ENCODE measurements at places on chromosomes 12 and 14.

DNA sequence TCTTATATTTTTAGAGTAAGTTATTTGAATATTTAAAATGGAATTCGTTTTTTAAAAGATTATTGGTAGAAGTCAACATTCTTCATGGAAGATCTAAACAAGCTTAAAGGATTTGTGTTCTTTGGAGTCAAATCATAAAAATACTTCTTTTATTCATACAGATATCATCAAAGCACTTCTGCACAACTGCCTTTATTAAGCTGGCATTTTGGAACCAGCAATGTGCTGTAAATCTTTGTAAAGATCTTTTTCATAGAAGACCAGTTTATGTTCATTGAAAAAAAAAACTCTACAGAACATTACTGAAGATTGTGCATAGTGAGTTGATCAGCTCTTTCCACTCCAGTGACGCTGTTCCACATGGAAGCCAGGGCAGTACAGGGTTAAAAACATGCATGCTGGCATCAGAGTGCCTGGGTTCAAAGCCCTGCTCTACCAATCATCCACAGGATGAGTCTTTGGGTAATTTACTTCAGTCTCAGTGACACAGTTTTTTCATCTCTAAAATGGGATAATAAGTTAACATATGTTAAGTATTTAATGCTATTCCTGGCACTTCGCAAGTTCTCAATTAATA lies 109.6 kb upstream of the SLC38A4 start:
- DNase-seq: no peak

DNA sequence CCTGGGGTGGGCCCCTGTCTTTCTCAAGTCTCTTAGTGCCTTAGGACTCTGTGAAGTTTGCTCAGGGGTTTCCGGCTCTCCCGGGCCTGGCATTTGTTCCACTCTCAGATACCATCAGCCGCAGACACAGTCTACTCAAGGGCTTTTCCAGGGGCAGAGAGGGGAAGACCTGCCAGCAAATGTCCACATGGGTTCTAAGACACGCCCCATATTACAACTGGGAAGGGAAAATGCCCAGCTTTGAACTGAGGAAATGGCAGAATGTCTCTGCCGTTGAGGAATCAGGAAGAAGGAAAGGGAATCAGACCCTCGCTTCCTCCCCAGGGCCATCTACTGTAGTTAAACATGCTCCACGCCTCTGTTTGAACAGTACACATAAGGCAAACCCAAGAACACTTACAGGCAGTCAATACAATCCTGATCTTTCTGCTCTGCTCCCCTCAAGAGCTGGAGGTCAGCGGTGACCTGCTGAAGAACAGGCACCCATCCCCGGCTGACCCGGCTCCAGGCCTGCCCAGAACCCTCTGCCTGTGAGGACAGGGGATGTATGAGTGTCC lies 7.9 kb downstream of the CCDC85C start:
- no peak for DNase-seq

DNA sequence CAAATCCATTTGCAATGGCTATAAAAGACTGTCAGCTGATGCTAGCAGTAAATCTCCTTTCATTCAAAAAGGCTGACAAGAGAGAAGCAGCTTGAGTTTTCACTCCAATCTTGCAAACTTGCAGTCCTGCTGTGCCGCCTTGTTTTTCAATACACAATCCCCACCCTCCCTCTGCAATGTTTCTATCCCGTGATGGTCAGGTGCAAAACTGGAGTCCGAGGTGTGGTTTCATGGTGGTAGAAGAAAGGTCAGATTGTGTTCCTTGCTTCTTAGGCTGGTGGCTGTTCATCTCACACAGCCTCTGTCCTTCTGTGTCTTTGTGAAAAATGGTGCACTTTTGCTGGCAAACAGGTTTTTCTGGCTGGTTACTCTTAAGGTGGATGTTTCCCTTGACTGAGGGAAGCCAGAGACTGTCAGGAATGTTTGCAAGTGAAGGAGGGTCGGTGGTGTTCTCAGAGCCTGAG lies 27.7 kb upstream of the TBX3 start:
- DNase-seq: no peak

DNA sequence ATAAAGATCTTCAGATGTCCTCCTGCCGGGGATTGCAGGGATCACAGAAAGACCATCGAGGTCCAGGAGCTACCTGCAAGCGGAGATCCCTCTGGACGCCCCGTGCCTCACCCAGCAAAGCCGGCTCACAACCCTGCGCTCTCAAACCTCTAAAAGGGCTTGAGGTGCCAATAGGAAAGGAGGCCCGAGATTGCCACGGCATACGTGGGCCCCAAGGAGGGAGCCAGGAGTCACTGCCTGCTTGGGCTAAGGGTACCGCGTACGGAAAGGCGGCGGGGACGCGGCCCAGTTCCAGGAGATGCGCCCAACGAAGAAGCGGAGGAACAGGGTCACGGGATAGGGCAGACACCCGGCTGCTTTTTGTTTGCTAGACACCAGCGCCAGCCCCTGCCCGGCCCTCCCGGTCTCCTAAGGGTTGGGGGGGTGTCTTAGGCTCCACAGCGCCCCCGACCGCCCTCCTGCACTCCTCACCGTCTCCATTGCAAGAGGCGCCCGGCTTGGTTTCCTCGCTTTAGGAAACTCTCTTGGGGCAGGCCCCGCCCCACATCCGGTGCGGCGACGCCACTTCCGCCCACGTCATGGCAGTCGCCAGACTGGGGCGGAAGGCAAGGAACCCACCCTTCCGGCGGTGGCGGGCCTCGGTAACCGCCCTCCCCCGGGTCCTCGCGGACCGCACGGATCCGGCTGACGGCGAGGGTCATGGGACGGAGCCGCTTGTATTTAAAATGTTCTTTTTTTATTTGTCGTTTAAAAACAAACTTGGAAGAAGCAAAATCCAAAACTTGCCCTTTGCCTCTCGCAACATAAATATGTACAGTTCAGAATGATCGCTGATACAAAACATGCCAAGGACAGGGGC lies at the start of gene PRKAG1:
Gene PRKAG1 (minus strand): TSS at position 516 of the 859 bp plus-strand sequence. CDS start 36 bp downstream, at position 480.
- peak; percentile 89 for DNase-seq

GRCh38 chr12:115451780-115452736 lies 768.1 kb upstream of the TBX3 start:
- DNase-seq: no peak

DNA sequence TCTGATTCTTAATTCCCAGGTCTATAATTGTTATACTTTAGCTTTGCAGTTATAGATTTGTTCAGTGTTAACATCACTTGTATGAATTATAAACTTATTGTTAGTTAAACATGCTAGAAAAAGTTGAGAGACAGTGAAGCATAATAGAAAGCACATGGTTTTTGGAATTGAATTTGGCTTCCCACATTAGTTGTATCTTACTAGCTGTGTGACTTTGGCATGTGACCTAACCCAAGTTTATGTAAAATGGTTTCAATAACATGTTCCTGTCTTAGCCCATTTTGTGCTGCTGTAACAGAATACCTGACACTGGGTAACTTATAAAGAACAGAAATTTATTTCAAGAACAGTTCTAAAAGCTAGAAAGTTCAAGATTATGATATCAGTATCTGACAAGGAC lies 146.3 kb downstream of the PDE3A start:
- no peak for DNase-seq

DNA sequence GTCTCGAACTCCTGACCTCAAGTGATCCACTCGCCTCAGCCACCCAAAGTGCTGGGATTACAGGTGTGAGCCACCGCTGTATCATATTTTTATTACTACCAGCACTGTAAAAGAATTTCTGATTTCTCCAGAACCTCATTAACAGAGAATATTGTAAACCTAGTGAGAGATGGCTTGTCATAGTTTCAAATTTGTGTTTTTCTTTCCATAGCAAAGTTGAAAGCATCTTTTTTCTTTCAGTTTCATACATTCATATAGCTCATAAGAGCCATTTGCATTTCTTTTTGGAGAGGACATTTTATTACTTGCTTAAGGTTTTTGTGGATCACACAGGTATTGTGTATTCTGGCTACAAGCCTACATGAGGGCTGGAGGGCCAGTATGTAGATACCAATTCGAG lies 58.0 kb downstream of the MIS18BP1 start:
- DNase-seq: no peak

DNA sequence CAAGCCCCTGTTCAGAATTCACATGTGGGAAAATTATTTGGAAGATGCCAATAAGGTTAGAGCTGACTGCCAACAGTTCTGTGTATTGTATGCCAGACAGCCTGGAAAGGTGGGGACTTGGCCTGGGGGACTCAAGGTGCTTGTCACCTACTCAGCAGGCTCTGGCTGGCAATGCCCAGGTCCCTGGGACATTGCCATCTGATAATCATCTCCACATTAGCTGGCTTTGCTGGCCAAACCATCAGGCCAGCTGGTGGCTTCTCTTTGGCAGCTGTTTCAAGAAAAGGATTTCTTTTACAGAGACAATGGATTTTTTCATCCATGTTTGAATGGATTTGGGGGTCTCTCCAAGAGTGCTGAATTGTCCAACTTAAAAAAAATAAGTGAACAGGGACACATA lies 165.2 kb downstream of the BRMS1L start:
- no peak for DNase-seq

- no peak for DNase-seq
Measured at GRCh38 chr12:117284140-117284539, 77.3 kb downstream of the NOS1 start.
